COR-L47 (cell line): ENCODE measurements at places on chromosomes 7 and 10.

- DNase-seq: no peak
Measured at GRCh38 chr7:25029075-25029474, 49.1 kb upstream of the OSBPL3 start.

DNA sequence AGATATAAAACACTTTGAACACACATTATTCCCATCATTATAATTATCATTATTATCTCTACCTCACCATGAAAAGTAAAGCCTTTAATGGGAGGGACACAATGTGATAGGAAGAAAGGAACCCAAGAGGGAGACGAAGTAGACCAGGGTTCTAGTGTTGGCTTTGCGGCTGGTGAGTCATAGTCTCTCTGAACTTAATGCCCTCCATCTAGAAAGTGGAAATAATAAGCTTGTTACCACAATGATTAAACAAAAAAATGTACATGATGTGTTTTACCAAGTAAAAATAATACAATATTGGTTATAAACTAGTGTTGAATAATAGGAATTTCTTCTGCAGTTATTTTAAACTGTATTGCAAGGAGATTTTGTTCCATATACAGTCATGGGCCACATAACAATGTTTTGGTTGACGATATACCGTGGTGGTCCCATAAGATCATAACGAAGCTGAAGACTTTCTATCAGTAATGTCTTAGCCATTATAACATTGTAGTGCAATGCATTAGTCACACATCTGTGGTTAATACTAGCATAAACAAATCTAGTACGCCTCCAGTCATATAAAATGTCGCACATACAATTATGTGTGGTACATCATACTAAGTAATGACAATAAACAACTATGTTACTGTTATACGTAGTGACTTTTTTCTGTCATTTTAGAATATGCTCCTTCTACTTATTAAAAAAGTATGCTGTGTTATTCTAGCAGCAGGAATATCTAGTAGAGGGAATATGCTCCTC lies 450.6 kb upstream of the SORCS1 start:
- peak; percentile 47 for DNase-seq

GRCh38 chr10:95560278-95561176 lies 644 bp downstream of the SORBS1 start:
- peak; percentile 20 for DNase-seq

DNA sequence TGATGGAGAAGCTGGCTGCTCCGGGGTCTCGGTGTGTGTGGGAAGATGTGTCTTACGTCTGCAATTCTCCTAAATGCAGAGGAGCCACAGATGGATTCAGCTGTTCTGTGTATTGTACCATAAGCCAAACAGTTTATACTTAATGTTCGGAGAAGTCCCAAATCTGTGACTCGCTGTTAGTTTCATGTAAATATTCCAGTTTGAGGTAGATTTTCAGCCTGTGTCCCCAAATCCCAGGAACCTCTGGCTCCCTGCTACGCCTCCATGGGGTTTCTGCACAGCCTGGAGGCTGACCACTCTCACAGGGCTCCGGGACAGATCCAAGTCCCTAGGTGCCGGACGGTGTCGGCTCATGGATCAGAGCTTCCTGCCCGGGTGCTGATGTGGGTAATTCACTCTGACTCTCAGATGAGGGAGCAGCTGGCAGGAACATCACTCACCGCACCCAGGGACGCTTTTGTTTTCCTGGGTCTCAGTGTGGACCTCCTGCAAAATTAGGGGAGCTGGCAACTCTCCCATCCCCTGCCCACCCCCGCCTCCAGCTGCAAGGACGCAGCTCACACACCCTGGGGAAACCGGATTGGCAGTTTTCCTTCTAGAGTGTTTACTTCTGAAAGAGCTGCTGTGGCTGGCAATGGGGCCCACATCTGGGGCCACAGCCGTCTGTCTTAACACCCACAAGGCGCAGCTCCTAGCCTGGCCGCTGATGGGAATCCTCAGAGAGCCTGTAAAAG lies 421.1 kb upstream of the FOXK1 start:
- peak; percentile 88 for DNase-seq

- no peak for DNase-seq
Measured at GRCh38 chr10:131212763-131213325, 98.7 kb downstream of the TCERG1L start.

- DNase-seq: no peak
Measured at GRCh38 chr10:73065441-73065840, 31.2 kb downstream of the P4HA1 start.

- DNase-seq: no peak
Measured at GRCh38 chr10:43943818-43944360, 295.2 kb upstream of the ZNF32 start.
